ENCODE measurements at places on chromosomes 7 and 10. TPM values are rescaled to one million over a fixed set of nuclear protein-coding genes. Genes with fewer than 3 reads are reported as not detected.

SLC13A4 gene
- not detected for total RNA-seq

GRCh38 chr10:43417950-43418768, 9.2 kb upstream of the HNRNPF start:
- no peak for DNase-seq

- no peak for DNase-seq
Measured at GRCh38 chr10:49081547-49082275, 33.6 kb downstream of the VSTM4 start.

GRCh38 chr7:15555381-15555859, 6.4 kb downstream of the AGMO start:
- peak; percentile 40 for DNase-seq

- DNase-seq: no peak
Measured at GRCh38 chr10:43963793-43964425, 315.2 kb upstream of the ZNF32 start.

DNA sequence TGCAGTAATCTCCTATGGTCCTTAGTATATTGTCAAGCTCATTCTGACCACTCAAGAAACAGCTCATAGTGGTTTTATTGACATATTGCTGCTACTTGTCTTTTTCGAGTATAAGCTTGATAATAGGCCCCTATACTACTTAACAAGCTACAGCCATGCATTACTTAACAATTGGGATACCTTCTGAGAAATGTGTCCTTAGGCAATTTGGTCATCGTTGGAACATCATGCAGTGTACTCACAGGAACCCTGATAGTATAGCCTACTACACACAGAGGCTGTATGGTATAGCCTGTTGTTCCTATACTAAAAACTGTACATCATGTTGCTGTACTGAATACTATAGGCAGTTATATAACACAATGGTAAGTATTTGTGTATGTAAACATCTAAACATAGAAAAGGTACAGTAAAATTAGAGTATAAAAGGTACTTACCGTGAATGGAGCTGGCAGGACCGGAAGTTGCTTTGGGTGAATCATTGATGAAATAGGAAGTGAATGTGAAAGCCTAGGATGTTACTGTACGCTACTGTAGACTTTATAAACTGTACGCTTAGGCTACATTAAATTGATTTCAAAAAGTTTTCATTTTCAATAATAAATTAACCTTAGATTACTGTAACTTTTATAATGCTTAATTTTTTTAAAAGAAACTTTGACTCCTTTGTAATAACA, 160.9 kb downstream of the LRRC4 start:
- no peak for DNase-seq

GRCh38 chr7:116674508-116675173, 2.6 kb downstream of the MET start:
- DNase-seq: peak; percentile 74

- DNase-seq: no peak
Measured at GRCh38 chr10:35644050-35644950, 2.2 kb upstream of the FZD8 start.

- DNase-seq: no peak
Measured at GRCh38 chr7:47304727-47305719, 276.9 kb downstream of the TNS3 start.

DNA sequence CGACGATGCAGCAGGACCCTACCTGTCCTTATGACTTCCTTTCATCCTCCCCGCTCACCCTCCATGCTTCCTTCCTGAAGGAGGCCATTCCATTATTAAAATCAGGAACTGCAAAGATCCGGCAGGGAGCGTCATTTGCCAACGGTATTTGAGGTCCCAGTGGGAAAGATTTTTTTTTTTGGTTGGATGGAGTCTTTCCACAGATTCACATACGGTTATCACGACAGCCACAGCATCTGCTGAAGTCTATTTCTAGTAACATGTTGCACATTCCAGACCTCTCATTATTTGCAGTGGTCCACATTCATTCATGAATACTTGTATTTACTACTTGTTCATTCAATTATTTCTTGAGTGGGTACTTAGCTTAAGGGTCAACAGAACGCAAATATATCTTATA, 94.7 kb upstream of the LYZL2 start:
- no peak for DNase-seq

HYAL4 gene
- total RNA-seq: not detected

DNA sequence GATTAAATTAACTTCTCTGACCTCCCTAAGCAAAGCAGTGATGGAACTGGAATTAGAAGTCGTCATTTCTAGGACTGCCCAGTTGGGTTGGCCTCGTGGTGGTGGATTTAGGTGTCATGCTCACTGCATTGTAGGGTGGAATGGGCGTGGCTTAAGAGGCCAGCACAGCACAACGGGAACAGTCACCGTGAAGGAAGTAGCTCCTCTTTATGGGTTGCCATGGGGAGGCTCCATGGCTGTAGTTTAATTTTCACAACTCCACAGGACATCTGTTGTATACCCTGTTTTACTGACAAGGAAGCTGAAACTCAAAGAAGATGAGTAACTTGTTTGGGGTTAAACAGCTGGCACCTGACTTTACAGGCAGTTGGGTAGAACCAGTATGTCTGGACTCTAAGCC, 208.3 kb downstream of the CELF2 start:
- no peak for DNase-seq

DNA sequence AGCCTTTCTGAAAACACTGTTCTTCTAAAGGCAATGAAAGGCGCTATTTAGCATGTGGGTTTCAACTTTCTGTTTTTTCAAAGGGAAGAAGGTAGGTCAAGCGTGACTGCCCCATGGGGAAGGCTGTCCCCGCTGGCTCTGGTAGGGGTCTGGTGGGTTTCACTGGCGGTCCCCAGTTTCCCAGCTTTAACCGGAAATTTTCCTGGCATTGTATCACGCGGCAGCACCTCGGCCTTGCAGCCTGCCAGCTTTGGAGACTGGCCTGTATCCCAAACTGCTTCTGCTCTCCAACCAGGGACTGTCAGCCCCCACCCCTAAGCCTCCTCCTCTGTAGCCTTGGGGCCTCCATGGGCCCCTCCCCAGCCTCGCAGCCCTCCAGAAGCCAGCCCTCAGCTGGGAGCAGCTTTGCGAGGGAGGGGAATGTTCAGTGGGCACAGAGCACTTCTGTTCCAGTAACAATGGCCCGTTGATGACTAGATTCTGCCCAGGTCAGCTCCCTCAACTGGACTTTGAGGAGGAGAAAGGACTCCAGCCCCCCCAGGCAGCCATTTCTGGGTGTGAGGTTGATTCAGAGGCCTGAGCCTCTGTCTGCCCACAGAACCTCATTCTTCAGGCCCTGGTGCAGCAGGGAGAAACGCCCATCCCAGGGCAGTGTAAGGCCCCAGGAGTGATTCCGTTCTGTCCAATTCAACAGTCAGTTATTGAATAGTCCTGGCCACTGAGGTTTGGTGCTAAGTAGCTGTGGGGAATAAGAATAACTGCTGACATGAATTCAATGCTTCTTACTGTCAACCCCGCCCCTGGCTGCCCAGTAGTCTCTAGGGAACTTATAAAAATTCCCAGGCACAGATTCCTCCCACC, 17.1 kb downstream of the CHST3 start:
- peak; percentile 66 for DNase-seq

IL2RA gene
- total RNA-seq: not detected

GRID1 gene
- 0.20 TPM for total RNA-seq

GPER1 gene
- 1.6 TPM for total RNA-seq

EMX2 gene
- total RNA-seq: 15.9 TPM

DNA sequence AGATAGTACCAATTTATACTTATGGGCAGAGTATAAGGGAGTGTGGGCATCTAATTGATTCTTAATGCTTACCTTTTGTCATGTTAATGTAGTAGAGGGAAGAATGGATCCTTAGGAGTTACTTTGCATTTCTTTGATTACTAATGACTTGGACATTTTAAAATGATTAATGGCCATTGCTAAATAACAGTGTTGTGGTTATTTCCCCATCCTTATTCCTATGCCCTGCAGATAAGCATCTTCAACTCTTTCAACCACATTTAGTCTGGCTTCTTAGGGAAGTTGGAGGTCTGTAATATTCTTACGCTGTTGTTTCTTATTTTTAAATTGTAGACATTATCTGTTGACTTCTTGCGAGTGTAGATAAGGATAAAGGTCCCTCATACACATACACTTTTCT, 37.2 kb downstream of the KAT6B start:
- DNase-seq: no peak

OTUD1 gene
- 13.0 TPM for total RNA-seq

FAM131B gene
- 4.2 TPM for total RNA-seq

DNA sequence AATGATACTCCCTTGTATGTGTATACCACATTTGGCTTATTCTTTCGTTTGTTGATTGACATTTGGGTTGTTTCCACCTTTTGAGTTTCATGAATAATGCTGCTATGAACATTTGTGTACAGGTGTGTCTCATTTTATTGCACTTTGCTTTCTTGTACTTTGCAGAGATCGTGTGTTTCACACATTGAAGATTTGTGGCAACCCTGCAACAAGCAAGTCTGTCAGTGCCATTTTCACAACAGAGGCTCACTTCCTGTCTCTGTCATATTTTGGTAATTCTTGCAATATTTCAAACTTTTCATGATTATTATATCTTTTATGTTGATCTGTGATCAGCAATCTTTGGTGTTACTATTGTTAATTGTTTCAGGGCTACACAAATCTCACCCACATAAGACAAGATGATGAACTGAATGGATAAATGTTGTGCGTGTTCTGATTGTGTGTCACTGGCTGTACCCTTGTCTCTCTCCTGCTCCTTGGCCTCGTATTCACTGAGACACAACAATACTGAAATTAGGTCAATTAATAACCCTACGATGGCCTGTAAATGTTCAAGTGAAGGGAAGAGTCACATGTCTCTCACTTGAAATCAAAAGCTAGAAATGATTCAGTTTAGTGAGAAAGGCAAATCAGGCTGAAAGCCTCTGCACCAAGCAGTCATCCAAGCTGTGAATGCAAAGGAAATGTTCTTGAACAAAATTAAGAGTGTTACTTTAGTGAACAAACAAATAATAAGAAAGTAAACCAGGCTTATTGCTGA, 133.6 kb upstream of the JCAD start:
- DNase-seq: no peak

ZNF212 gene
- 2.4 TPM for total RNA-seq

DNA sequence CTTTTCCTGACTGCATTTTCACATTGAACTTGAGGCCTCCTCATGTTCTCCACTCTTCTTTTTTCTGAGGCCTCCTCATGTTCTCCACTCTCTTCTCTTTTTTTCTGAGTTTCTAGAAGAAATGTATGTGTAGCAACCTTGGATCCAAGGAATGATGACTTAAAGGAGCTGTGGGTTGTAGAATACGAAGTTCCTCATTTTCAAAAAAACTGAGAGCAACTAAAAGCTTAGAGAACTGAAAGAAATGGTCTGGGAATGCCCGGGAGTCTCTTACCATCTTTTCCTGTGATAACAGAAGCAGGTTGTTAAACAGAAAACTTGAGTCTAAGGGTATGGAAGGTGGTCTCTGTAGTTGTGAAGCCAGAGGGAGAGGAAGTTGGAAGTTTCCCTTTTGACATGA, 32.8 kb downstream of the MRPS33 start:
- no peak for DNase-seq

- DNase-seq: no peak
Measured at GRCh38 chr7:75987805-75988567, 6.4 kb downstream of the TMEM120A start.

EGFR gene
- 97.1 TPM for total RNA-seq
